Activated CD4-positive, alpha-beta T cell treated with anti-CD3 and anti-CD28 coated beads, Interleukin-2, Interleukin-4, amounts not matched to agents 100 ng/mL and 50 ng/mL, durations not matched to agents 16 hours and 8 hours (primary cell): ENCODE measurements at places on chromosomes 16 and 17.
A peak's percentile ranks its signal among the peaks of the same experiment; 100 is the strongest.

GRCh38 chr17:8117980-8118768 is at the start of gene ALOXE3:
ALOXE3 (minus strand) TSS chr17:8118514; CDS start chr17:8117990, 524 bp downstream.
- no peak for DNase-seq

DNA sequence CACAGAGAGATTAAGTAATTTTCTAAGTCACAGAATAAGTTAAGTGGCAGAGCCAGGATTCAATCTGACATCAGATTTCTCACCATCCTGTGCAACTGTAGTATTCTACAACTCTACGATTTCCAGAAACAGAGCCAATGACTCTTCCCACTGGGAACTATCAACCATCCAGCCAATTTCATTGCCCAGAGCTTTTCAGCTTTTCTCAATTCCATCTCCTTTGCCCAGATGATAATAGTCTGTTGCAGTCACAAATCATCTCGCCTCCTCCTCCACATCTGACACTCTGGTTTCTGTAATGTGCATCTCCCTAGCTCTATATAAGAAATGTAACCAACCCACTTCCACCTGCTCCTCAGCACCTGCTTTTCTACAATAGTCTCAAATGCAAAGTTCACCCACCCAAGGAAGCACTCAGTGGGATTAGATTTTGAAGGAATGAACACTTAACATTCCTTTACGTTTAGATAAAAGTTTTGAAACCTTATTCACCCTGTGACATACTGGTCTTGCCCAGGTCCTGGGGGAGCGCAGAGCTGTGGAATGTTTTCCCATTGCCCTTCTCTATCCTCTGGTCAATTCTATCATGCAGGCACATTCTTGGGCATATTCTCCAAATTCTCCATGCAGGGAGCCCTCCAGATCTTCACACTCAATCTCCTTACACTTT is 167.8 kb upstream of the ASIC2 start:
- DNase-seq = no peak

DNA sequence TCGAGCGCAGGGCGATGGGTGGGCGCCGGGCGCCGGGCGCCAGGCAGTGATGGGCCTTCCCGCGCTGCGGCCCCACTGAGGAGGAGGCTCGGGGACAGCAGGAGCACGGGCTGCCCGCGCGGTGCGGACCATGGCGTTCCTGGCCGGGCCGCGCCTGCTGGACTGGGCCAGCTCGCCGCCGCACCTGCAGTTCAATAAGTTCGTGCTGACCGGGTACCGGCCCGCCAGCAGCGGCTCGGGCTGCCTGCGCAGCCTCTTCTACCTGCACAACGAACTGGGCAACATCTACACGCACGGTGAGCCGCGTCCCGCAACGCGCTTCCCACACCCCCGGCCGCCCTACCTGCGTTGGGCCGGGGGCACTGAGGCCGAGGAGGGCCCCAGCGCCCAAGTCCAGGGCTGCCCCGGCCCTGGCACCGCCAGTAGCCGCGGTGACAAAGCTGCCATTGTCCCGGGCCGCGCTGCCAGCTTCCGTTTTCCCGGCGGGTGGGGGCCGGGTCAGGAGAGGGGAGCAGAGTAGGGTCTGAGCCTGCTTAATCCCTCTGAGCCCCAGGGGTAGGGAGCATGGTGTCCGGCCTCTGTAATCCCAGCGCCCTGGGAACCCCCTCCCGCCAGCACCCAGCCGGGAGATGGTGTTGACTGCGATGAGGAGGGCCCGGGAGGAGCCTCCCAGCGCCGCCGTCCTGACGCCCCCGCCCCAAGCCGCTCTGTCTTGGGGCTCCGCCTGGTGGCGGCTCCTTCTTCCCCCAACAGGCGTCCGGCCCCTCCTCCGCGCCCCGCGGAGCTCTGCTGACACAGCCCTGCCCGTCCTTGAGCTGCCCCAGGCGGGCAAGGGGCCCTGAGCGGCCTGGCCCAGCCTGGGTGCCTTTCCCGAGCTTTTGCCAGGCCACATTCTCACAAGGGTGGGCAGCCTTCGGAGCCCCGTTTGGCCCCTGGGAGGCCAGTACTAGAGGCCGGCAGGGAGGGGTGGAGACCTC is 685 bp downstream of the PAQR4 start:
- peak; percentile 87 for DNase-seq

- DNase-seq = no peak
These were observed 255.1 kb downstream of the SNX29 start for GRCh38 chr16:12231666-12232065.

DNA sequence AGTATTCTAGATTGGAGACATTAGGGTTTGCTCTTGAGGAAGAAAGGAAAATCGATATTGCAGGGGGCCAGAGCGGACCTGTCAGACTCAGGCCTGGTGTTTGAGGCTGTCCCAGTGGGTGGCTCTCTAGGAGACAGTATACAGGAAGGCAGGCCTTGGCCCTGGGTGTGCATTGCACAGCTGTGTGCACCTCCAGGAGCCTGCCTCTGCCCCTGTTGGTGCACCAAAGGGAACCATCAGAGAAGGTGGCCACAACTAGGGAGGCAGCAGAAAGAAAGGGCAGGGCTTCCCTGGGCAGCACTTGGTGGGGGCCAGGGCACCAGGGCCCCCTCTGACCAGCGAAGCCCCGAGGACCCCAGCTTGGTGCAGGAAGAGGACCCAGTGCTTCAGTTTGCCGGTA is 188.0 kb downstream of the NTN1 start:
- DNase-seq = no peak

- no peak for DNase-seq
These were observed 24.9 kb downstream of the CMTR2 start for GRCh38 chr16:71264299-71264698.

DNA sequence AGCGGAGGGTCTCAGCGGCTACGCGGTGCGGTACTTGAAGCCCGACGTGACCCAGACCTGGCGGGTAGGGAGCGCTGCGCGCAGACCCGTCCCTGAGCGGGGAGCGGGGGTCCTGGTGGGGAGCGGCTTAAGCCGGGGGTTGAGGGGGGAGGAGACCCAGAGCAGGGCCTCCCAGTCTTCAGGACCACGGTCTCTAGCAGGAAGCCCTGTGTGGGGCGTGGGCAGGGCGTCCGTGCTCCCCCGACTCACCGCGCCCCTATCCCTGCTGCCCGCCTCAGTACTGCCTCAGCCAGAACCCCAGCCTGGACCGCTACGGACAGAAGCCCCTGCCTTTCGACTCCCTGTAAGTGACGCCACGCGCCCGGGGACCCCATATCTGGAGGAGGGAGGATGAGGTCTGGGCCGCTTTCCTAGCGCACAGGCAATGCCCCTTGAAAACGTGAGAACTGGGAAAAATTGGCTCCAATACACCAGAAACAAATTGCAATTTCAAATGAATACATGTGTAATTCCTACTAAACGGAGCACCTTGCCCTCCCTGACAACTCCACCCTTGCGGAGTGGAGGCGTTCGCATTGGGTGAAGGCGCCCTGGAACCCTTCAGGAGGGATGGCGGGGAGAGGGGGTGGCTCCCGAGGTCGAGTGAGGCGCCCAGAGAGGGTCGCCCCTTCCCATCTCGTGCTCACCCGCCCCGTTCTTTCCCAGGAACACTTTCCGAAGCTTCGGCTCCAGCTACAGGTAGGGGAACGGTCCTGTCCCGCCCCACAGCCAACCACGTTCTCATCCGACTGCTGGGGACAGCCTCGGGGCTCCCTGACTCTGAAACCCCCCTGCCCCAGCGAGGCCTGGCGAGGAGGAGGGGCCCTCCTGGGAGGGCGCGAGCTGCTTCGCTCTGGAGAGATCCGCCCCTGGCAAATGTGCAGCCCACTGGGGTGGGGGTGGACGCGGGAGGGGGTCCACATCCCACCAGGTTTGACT is 14.6 kb upstream of the CNGB1 start:
- no peak for DNase-seq

GRCh38 chr17:6191405-6192324 is 121.5 kb downstream of the WSCD1 start:
- DNase-seq = no peak

- no peak for DNase-seq
These were observed 102.8 kb upstream of the SMIM36 start for GRCh38 chr17:55614061-55614460.

- no peak for DNase-seq
These were observed 1.6 kb downstream of the KCNG4 start for GRCh38 chr16:84237994-84238750.

DNA sequence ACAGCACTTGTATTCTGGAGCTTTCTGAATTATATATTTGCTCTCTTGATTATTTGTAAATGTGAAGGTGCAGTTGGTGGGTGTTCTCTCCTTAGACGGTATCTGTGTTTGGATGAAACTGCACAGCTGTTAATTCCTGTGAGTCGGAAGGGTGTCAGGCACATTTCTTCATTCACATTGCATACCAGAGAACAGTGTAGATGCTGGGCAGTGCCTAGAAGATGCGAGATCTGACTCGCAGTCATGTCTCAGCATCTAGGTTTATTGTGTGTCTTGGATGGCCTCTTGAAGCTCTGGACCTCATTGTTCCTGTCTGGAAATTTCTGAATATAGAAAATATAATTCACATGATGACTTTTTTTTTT is 61.2 kb downstream of the CLEC16A start:
- no peak for DNase-seq

- DNase-seq = no peak
These were observed 6.2 kb downstream of the SLC12A3 start for GRCh38 chr16:56871172-56871593.

GRCh38 chr16:86512860-86513470 is 2.6 kb downstream of the FOXF1 start:
- DNase-seq = no peak

GRCh38 chr17:22337467-22337866 is 645.1 kb downstream of the KCNJ18 start:
- no peak for DNase-seq

- DNase-seq = peak; percentile 16
These were observed 2.8 kb upstream of the PRKAR1A start for GRCh38 chr17:68509141-68510057.

DNA sequence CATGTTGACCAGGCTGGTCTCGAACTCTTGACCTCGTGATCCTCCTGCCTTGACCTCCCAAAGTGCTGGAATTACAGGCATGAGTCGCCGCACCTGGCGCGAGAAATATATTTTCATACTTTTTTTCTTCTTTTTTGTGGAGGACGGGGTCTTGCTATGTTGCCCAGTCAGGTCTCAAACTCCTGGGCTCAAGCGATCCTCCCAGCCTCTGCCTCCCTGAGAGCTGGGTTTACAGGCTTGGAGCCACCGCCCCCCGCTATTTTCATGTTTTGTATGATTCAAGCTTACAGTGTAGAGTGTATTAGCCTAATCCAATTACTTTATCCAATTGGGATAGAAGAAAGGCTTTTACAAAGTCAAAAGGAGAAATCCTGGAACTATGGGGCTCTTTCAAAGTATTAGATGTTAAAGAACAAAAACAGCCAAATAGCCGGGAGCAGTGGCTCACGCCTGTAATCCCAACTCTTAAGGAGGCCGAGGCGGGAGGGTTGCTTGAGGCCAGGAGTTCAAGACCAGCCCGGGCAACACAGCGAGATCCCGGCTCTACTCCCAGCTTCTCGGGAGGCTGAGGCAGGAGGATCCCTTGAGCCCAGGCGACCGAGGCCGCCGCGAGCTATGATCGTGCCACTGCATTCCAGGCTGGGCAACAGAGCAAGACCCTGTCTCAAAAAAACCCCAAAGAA is 1.4 kb upstream of the MAP1LC3B start:
- DNase-seq = no peak

DNA sequence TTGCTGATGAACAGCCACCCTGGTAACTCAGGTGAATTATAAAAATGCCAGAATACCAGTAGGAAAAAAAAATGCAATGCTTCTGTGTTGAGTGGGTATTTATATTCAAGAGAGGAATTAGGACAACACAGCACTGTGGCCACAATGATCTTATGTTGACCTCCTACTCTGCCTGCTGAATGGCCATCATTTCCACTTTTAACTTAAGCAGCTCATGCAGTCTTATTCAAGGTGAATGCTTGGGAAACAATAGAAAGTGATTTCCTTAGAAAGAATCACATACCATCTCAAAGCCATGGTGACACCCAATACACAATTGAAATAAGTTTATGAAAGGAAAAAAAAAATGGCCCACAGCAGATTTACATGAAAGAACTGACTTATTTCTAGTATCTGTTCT is 224.0 kb downstream of the CDH8 start:
- no peak for DNase-seq

- DNase-seq = no peak
These were observed 43.6 kb downstream of the BCL7C start for GRCh38 chr16:30850246-30850645.

DNA sequence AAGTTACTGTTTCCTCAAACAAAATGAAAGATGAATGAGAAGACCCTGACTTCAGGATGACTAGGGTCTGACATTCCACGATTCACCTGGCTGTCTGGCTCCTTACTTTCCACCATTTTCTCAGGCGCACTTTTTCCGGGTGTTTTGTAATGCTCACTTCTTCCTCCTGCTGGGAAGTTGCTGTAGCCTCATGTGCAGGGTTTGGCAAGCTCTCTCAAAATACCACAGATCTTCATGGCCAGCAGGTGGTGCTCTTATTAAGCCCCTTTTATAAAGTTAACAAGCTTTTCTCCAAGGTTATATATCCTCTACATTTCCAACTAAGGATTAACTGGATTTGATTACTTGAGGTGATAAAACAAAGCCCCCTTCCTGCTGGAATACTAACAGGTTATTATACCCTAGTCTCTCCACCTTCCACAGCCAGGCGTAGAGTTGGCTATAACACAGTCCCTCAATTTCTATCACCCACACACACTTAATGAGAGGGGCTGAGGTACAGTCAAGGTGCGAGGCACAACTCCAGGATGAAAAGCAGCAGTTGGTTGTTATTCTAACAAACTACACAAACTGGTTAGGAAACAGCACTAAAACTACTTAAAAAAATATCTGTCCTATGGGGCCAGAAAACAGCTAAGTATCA is 45.4 kb downstream of the STH start:
- peak; percentile 29 for DNase-seq

GRCh38 chr16:67847064-67847861 is at the start of gene CENPT:
CENPT (minus strand) TSS chr16:67847693; CDS start chr16:67833859, 13,834 bp downstream.
- DNase-seq = no peak
